ENCODE measurements at places on chromosomes 4 and X.

- DNase-seq = no peak
Measured at GRCh38 chr4:15897577-15897976, 41.0 kb downstream of the FGFBP1 start.

DNA sequence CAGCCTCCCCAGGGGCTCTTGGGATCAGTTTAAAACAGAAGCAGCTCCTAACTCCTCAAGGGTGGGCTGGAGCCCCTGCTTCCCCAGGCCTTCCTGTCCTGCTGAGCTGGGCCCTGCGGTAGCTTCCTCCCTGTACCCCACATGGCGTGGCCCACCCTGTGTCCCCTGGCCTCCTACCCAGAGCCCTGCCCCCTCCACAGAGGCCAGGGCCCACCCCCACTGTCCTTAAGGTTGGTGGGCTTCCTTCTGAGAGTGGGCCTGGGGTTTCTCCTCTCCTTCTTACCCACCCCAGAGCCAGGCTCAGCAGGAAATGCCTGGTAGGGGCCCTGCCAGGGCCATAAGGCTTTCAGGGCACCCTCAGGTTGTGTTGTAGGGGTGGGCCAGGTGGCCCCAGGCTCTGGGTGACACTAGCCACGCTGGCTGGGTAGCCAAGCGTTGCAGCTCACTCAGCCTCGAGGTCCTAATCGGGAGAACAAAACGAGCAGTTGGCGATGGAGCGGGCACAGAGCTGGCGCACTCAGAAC lies 11.6 kb downstream of the SH3BP2 start:
- DNase-seq = no peak

DNA sequence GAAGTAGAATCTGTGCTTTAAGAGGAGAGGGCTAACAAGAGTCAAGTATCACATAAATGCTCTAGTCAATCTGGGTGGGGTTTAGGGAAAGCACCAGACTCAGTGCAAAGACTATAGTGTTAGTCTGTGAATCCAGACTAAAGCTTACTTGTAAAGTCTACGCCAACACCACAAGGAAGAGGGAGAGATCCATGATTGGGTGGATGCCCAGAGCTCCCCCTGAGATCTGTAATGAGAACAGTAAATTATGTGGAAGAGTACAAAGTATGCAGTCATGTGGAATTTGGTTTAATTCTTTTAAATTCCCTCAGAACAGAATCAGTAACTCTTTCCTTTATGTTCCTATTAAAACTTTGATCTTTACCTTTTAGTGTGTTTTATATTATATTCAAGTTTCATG lies 354.7 kb upstream of the SPANXN4 start:
- no peak for DNase-seq

GRCh38 chr4:186798951-186799659 lies 75.4 kb upstream of the FAT1 start:
- DNase-seq = no peak

DNA sequence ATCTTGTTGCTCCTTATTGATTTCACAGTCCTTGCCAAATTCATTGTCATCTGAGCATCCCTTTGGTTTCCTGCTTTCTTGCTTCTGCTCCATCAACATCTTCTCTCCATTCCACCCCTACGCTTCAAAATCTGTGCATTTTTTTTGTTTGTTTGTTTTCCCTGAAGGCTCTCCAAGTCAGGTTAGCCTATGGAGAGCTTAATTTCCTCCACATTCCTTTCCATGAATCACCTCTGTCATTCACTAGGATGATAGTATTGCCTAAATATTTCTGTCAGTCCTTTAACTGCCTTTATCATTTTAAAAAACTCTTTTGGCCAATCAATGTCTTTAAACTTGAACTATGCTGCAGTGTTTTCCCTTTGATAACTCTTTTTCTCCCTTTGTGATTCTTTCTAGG lies 67.7 kb downstream of the PPARGC1A start:
- DNase-seq = no peak

GRCh38 chr4:98318521-98318920 lies 57.3 kb downstream of the RAP1GDS1 start:
- DNase-seq = no peak

Data from BE2C (cell line).